ENCODE measurements at places on chromosomes 3 and 15.
A peak's percentile ranks its signal among the peaks of the same experiment; 100 is the strongest.

DNA sequence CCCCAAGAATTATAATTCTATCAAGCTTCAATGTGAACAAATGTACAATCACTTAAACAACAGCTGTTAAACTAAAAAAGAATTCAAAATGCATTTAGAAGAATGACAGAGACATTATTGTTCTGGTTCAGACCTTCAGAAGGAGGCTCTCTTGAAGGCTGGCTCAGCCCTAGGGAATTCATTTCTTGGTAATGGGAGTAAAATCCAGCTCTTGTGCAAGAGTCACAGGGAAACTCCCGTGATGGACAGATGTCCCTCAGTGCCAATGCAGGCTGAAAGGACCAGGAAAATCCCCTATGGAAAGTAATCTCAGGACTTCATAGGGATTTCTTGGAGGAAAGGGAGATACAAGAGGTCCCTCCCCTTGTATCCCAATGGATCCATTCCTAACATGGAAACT lies 149.9 kb upstream of the STT3B start:
- DNase-seq: no peak

DNA sequence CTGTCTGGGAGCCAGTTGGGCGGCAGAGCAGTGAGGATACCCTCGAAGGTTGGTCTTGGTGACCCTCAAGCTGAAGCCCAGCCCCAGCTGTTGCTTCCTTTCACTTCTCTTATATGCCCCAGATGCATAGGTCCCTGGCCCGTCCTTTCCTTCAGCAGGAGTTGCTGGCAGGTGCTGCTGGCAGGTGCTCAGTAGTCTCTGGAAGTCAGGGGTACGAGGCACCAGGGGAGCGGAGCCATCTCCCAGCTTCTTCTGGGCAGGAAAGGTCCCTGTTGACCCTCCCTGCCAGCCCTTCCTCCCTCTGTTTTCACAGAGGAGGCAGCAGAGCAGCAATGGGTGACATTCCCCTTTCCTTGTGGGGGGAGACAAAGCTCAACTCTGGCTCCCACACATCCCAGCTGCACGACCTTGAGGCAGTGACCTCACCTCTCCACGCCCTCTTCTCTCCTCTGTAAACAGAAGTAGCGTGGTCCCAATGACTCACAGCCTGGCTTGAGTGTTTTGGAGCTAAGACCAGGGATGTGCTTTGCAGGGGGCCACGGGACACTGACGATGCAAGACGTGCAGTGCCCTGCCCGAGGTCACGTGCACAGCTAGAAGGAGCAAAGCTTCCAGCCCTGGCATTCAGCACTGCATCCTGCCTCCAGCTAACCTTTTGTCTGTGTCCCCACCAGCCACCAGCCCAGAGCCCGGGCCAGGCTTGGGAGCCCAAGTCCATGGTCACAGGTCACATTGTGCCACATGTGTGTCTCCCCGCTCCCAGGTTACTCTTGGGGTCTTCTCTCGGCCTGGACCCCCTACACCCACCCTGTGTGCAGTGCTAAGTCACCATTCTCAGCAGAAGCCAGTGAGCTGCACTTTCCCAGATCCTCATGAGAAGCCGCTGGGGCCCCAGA lies 49.7 kb downstream of the SLC6A6 start:
- DNase-seq: peak; percentile 70

- DNase-seq: peak; percentile 65
Measured at GRCh38 chr3:11641683-11642430, 1.9 kb downstream of the VGLL4 start.

DNA sequence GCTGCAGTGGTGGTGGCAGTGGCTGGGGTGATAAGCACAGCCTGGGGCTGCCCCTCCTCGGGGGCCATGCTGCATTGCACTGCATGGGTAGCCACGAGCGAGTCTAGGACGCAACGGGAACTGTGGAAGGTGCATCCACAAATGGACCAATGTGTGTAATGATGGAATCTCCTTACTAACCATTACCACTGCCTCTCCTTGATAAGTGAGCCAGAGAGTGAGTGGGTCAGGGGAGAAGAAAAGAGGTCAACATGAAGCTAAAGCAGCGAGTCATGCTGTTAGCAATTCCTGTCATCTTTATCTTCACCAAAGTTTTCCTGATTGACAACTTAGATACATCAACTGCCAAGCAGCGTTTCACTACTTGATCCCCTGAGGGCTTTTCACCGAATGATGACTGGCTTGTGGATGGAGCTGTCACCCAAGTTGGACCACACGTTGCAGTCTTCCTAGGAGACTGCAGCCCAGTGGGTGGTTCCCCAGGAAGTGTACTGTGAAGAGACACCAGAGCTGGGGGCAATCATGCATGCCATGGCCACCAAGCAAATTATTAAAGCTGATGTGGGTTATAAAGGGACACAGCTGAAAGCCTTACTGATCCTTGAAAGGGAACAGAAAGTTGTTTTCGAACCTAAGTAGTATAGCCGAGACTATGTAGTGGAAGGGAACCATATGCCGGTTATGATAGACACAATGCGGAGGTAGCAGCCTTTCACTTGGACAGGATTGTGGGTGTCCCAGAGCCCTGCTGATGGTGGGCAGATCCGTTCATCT lies 20.6 kb downstream of the SAMD7 start:
- DNase-seq: no peak

DNA sequence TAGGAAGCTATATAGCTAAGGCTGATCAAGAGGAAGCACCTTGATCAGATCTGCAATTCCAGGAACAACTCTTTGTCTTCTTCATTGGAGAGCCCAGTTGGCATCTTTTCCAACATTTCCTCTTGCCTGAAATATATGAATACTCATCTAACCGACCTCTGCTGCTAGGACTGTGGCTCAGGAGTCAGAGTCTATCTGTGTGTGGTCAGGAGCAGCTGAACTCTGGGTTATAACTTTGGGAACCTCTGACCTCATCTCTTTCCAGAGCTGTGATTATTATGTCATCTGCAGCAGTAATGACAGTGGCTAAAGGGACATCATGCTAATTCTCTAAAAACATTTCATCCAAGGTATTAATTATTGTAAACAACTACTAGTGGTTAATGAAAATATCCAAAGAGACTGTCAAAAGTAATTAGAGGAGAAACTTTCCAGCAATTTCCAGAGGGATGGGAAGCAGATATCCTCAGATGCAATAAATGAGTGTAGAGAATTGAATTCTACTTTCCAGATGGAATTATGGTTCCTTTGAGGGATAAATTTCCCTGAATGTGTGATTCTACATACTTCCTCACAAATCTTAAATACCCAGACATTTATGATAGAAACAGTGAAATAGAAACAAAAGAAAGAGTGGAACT lies 11.5 kb upstream of the SPINK8 start:
- no peak for DNase-seq

DNA sequence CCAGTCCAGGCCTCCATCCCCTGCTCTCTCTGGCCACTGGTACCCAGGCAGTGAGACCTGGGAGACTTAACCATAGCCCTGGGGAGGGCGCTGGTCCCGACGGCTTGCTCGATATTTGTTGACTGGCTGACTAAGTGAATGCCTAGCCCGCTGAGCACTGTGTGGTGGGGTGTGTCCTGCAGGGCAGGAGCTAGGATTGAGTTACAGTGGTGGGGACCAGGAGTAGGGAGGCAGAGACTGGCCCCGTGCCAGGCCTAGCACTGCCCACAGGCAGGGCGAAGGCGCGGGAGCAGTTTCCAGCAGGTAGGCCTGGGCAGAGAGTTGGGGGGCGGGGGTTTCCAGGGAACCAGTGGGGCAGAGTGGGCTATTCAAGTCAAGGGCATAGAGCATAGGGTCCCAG lies at the start of gene VILL:
Gene VILL, plus strand, starts transcription at position 260 of the 400 bp plus-strand sequence. CDS start 2,887 bp downstream, outside the sequence.
- DNase-seq: no peak

DNA sequence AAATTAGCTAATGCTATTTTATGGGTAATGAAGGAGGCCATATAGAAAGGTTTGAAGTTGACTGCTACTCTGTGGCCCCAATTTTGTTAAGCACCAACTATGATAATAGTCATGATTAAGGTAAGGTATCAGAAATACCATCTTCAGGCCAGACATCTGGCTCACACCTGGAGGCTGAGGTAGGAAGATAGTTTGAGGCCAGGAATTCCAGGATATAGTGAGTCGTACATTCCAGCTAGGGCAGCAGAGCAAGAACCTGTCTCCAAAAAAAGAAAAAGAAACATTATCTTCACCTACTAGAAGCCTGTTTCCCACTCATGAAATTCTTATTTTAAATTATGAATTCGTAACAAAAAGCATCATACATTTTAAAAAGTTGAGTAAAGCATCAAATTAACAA lies 64.4 kb downstream of the LRRC28 start:
- no peak for DNase-seq

DNA sequence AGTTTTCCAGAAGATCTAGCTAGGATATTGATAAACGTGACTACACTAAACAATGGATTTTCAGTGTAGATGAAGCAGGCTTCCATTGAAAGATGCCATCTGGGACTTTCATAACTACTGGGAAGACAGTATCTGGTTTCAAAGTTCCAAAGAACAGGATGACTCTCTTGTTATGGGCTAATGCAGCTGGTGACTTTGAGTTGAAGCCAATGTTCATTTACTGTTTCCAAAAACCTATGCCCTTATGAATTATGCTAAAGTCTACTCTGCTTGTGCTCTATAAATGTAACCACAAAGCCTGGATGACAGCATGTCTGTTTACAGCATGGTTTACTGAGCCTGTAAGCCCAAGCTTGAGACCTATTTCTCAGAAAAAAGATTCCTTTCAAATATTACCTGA lies 245.4 kb downstream of the GBE1 start:
- DNase-seq: no peak

DNA sequence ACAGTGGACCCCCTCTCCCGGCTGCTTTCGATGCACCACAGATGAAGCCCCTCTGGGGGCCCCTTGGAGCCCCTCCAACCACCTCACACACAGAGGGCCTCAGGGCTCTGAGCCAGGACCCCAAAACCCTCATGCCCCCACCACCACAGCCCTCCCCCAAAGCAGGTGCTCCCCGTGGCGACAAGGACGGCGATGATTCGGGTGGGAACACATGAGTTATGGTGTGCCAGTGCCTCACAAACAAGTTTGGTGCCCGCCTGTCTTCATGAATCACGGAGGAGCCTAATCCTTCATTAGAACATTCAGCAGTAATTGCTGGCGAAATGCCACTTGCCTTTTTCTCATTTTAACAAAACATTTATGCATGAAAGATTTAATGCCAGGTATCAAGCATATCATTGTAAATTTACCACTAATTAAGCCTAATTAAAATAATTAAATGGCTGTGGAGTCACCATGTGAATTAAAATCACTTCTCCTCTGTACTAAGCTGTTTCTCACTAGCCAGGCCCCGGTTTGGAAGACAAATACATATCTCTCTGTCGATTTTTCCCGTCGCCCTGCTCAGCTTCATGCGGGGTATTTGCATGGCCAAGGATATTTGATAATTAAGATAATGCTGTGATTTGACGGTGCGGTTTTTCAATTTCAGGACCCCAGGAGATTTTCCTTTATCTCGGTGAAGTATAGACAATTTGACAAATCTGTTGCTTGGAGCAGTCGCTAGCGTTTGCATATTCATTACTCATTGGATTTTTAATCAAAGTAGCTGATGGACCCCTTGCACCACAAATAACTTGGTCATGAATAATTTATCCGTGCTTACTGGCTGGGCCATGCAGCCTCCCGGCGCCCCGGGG lies 157.0 kb downstream of the TLE3 start:
- DNase-seq: no peak

- no peak for DNase-seq
Measured at GRCh38 chr3:80550174-80550573, 782.4 kb upstream of the ROBO1 start.

DNA sequence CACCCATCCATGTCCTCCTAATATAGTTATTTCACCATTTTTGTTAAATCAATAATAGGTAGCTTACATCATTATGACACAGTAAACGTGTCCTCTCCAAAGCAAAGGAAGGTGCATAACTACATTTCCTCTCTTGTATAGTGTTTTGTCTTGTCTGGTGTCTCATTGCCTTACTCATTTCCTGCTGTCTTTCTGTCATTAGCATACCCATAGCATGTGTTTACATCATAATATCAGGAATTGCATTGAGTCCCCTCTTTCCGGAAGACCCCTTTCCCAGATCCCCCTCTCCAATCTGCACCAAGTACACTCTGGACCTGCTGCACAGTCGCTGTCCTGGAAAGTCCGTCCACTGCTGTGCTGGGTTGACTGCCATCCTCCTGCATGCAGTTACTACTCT lies 47.9 kb downstream of the SOX14 start:
- no peak for DNase-seq

GRCh38 chr15:98543237-98543636 lies 105.1 kb upstream of the IGF1R start:
- no peak for DNase-seq

- no peak for DNase-seq
Measured at GRCh38 chr3:160806094-160806493, 50.1 kb downstream of the PPM1L start.

DNA sequence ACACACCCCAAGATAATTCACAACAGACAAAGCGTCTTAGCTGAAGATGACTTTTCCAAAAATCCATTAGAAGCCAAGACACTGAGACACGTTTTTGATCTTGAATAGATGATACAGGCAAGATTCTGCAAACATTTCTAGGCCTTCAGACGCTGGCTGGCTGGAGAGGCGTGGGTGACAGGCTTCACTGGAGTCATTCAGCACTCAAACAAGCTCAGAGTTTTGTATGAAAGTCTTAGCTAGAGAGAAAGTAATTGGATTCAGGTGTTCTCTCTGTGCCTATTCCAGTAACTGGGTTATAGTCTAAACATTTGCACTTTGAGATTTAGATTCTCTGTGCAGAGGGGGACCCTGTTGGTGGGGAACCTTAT lies 147.7 kb upstream of the BHLHE40 start:
- DNase-seq: no peak

DNA sequence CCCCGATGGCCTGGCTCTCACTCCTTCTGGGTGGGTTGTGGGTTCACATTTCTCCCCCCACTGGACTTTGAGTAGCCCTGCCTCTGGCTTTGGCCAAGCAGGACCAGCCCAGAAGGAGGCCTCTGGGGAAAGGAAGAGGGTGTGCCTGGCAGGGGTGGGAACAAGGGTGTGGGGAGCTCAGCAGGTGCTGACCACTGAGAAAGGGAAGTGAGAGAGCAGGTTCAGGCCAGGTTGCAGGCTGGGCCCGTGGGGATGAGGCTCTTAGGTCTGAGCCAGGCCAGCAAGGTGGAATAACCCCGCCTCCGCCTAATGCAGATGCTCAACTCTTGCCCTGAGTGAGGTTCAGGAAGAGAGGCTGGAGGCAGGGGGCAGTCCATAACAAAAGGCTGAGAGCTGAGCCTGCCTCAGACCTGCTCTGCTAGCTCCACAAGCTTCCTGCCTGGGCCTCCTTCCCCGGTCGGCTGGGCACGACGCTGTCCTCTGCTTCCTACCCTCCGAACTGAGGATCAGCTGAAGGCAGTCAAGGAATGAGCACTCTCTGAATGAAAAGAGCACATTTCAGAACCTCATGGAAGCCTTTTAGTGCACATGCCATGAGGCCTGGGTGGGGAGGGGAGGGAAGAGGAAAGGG lies 82.7 kb downstream of the TLE3 start:
- DNase-seq: no peak

- no peak for DNase-seq
Measured at GRCh38 chr3:189282189-189282588, 110.4 kb downstream of the TPRG1 start.

- peak; percentile 41 for DNase-seq
Measured at GRCh38 chr15:40439461-40439959, 1.2 kb upstream of the BAHD1 start.

DNA sequence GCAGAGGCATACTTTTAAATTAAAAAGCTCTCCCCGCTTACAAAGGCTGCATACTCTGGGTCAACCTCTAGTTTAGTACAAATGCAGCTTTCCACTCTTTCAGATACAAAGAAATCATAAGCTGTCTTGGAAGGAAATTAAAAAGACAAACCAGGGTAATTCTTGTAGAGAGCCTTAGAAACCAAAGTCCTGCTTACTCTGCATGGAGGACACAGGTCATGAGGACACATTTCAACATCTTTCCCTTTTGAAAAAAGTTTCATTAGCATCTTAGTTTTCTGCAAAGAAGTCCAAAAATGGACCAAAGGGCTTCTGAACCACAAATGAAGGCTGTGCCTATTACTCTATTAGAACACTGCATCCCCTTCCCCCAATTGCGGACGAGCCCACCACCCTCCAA lies 50.5 kb upstream of the WNT5A start:
- no peak for DNase-seq
